Hematopoietic multipotent progenitor cell (in vitro differentiated cells): ENCODE measurements at places on chromosomes 6 and 20. TPM values are rescaled to one million over a fixed set of nuclear protein-coding genes. Genes with fewer than 3 reads are reported as not detected.

DNA sequence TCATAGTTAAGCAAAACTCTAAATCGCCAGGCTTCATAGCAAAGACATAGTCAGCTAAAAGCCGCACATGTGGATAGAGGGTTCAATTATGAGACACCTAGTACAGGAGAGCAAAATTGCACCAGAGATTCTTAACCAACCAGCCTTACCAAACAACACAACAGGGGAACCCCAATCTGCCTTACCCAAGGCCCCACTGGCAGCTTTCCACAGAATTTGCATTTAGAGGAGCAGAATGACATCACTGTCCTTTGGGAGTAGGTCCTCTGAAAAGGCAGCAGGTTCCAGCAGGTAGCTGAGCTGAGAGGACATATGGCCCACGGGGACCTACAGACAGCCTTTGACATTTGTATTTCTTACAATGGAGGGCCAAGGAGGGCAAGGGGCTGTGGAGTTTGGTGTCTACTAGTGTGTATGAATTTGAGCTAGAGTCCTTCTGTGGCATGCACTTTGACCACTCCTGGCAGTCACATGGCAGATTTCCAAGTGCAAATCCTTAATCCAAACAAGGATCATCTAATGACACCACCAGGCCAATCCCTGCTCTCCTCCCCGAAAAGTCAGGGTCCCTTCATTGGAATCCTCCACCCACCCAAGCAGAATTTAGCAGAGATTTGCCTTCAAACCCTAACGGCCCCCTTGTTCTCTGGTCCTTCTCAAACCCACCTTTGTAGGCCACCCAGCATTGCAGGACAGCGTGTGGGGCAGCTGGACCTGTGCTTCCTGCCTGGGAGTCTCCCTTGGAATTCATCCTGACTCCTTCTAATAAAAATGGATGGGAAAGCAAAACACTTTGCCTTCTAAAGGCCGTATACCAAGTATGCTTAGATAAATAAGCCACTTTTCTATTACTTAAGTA, 171.2 kb upstream of the SUPT3H start:
- no peak for DNase-seq

- DNase-seq = no peak
Measured at GRCh38 chr20:44455126-44455525, 20.5 kb upstream of the TTPAL start.

- no peak for DNase-seq
Measured at GRCh38 chr20:62671765-62672164, 29.5 kb downstream of the SLCO4A1 start.

- no peak for DNase-seq
Measured at GRCh38 chr6:3480009-3480408, 23.2 kb upstream of the SLC22A23 start.

The EYA4 gene
- under 0.01 TPM for total RNA-seq

The MLN gene
- total RNA-seq = not detected

GRCh38 chr20:34171640-34172039, 59.6 kb upstream of the EIF2S2 start:
- no peak for DNase-seq

DNA sequence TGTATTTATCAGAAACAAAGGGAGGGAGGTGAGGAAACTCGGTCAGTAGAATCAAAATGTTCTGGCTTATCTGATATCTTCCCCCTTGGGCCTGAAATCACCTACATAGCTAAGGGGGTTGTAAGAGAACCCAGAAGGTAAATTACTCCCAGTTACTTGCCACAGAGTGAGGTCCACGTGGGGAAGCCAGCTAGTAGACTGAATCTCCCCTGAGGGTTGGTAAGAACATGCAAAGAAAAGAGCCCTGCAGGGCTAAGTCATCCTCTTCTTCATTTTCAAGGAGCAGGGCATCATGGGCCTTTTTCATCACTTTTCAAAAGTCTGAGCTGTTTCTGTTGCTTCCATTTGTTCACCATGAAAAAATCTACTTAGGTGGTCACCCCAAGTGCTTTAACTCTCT, 115.4 kb downstream of the QRSL1 start:
- no peak for DNase-seq

The GSTA4 gene
- total RNA-seq = 1.9 TPM

DNA sequence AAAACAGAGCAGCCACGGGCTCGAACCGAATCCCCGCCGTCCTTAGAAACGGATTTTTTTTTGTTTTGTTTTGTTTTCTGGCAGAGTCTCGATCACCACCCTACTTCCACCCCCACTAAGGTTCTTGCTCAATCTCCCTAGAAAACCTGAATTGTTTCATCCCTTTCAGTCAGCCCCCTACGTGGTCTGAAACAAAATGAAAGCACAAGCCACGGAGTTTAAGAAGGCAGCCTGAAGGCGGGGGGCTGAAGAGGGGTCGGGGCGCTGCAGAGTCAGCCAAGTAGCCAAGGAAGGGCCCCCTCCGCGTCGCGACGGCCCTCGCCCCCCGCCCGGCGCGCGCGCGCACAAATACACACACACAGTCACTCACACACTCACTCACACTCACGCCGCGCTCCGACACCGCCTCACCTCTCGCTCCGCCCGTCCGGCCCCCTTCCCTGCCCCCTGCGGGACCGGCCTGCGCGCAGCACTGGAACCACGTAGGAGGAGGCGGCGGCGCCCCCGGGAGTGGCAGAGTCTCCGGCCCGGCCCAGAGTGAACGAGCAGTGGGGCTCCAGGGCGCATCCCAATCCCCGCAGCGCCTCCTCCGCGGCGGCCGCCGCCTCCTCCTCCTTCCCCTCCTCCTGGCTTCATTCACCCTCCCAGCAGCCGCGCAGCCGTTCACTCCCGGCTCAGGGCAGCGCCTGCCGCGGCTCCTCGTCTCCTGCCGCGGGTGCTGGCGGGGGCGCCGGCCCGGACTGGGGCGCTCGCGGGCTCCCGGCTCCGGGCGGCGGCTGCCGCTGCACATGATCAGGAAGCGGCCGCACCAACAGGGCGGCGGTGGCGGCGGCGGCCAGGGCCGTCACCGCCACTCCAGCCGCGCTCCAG, 1.4 kb downstream of the ATXN1 start:
- DNase-seq = peak; percentile 87

The SLC17A4 gene
- total RNA-seq = under 0.01 TPM

DNA sequence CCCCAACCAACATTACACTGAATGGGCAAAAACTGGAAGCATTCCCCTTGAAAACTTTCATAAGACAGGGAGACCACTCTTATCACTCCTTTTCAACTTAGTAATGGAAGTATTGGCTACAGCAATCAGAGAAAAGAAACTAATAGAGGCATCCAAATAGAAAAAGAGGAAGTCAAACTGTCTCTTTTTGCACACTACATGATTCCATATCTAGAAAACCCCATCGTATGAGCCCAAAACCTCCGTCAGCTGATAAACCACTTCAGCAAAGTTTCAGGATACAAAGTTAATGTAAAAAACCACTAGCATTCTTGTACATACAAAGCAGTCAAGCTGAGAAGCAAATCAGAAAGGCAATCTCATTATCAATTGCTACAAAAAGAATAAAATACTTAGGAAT, 580.4 kb upstream of the PTCHD4 start:
- DNase-seq = no peak

GRCh38 chr6:37788259-37788658, 31.3 kb upstream of the ZFAND3 start:
- no peak for DNase-seq

DNA sequence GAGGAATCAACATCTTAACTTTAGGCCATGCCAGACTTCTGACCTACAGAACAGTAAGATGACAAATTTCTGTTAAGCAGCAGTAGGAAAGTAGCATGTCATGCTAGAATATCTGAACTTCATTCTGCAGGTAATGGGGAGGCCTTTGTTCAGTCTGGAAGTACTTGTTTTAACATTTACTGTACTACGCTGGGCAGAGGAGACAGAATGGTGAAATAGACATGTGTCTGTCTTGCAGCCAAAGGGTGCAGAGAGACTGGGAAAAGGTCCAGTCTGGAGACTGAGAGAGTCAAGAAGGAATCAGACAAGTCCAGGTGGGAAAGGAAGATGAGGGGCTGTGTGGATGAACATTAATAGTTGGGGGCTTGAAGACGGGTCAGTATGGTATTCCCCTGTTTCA, 17.5 kb upstream of the ZBTB2 start:
- DNase-seq = no peak

The SS18L1 gene
- 58.2 TPM for total RNA-seq

The CLVS2 gene
- under 0.01 TPM for total RNA-seq

DNA sequence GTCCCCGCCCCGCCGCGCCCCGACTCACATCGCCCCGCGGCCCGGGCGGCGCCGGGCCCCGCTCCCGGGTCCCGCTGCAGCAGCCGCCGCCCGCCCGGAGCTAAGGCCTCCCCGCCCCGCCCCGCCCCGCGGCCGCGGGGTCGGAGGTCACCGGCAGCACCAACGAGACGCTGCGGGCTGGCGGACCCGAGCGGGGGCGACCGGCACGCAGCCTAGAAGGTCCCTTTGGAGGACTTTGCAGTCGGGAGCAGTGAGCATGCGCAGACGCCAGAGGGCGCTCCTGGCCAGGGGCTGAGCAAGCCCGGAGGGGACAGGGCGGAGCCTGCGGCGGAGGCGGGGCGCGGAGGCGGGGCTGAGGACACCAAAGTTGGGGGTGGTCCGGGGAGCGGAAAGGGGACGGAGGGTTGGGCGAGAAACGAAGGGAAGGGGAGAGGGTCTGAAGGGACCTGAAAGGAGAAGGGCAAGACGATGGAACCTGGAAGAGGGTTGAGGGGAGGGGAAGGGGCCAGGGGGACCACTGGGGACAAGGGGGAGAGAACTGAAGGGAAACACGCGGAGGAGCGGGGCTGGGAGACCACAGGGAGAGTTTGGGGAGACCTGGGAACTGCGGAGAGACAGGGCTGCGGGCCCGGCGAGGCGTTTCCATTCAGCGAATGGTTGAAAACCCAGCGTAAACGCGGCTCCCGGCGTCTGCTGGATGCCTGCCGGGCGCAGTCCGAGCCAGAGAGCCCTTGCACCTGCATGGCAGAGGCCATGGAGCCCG, at the start of gene FRS3:
Gene FRS3, minus strand, starts transcription at position 113 of the 763 bp plus-strand sequence. CDS start 2,913 bp downstream, outside the sequence.
- DNase-seq = peak; percentile 96

DNA sequence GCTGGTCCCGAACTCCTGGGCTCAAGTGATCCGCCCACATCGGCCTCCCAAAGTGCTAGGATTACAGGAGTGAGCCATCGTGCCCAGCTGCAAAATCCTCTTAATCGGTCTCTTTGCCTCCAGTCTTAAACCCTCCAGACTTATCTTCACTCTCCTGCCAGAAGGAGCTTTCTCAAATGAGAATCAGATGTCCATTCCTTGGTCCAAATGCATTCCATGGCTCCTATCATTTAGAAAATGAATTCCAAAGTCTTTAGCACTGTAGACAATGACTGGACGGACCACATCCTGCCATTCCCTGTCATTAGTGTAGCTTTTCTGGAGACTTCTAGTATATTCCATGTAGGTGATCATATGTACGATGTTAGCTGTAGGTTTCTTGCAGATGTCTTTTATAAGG, 141.9 kb downstream of the ID4 start:
- no peak for DNase-seq

The VWA7 gene
- total RNA-seq = 2.4 TPM

- no peak for DNase-seq
Measured at GRCh38 chr6:53735896-53736295, 58.9 kb upstream of the LRRC1 start.

DNA sequence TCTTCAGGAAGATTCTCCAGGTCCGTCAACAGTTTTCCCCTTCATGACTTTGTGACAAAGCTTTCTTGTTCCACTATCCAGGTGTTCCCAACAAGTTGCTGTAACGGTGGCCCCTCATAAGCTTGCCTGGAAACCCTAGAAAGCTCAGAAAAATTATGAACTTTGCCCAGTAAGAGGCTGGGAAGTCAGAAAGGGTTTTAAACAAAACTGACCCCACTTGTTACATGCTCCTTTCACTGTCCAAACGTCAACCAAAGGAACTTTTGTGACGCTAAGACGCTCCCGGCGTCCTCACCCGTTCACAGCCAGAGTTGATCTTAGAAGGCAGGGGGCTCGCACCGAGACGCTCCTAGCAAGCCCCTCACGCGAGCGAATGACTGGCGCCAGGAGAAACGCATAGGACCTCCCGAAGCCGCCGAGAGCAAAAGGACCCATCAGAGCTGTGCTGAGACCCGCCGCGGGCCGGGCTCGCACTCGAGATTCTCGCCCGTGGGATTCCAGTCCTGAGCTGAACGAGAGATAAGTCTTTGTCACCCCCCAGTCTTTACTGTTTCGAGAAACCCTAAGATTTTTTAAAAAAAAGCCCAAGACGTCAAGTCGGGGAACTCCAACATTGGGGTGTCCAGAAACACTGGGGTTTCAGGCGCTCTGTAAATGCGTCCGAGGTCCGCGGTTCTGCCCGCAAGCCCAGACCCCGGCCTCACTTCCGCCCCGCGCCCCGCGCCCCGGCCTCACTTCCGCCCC, 544 bp upstream of the ACAT2 start:
- DNase-seq = no peak

The NUP43 gene
- total RNA-seq = 19.7 TPM

DNA sequence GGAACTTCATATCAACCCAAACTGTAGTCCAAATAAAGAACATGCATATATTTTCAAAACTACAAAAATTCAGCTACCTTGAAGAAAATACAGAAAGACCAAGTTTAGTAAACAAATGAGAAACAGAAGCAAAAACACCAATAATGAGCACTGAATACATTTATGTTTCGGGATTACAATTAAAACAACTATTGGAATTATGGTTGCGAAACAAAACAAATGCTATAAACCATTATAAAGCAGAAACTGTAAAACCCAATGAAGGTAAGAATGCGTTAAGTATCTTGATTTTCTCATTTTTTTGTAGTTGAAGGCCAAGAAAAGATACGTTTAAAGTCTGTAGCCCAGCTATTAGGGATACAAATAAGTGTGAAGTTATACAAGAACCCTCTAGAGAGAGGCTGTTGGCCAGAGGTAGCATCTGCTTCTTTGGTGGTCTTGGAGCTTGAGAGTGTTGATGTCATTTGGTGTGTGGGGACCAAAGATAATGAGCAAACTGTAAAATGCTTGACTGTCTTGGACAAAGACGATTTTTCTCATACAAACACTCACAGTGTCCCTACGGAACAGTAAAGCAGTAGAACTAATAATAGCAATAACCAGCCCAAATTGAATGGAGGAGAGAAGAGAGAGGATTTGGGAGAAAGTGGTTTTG, 111.5 kb downstream of the PRND start:
- no peak for DNase-seq

GRCh38 chr6:37125774-37126492, 44.0 kb upstream of the PIM1 start:
- DNase-seq = no peak

DNA sequence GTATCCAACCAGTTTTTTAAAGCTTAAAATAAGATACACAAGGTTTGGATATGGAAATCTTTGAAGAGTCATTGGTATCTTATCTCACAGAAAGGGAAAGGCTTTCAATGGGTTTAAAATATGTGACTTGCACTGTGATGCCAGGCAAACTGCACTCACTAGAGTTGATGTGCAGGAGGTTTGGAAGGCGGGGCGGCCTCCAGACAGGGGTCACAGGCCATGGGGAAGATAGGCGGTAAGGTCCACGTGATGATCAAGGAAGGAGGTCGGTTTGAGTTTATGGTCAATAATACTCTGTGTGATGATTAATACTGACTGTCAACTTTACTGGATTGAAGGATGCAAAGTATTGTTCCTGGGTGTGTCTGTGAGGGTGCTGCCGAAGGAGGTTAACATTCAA, 9.5 kb upstream of the RAMACL start:
- no peak for DNase-seq

The PPIL6 gene
- total RNA-seq = 2.7 TPM

The IL17F gene
- total RNA-seq = not detected
